Stimulated activated CD4-positive, alpha-beta T cell treated with anti-CD3 and anti-CD28 coated beads, Interleukin-12 subunit alpha, Interleukin-12 subunit beta, amount 100 ng/mL, for 4 hours (primary cell): ENCODE measurements at places on chromosomes 5 and 9.

GRCh38 chr5:33439905-33440481 lies 772 bp upstream of the TARS1 start:
- no peak for DNase-seq

- DNase-seq: no peak
These were observed 158.7 kb upstream of the RAI14 start for GRCh38 chr5:34497470-34497808.

DNA sequence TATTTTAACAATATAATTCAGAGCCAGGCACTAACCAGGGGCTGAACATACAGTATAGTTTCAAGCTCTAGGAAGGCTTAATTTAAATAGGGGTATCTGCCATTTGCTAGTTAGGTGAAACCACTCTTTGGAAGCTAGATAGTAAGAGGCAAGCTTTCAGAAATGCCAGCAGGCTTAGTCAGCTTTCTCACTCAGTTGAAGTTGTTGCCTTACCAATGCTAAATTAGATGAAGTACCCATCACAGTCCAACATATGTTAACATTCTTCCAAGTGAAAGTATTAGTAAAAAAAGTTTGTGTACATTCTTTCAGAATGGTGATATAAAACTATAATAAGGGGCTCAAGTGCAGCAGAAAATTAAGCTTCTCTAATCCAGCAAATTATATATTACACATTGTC lies 215.0 kb downstream of the CNTLN start:
- DNase-seq: no peak

GRCh38 chr5:126947146-126948010 lies 83.0 kb downstream of the MARCHF3 start:
- no peak for DNase-seq

- DNase-seq: no peak
These were observed 271.3 kb downstream of the ZSWIM6 start for GRCh38 chr5:61603211-61603908.
